ENCODE measurements at places on chromosomes 12 and 14. TPM values are rescaled to one million over a fixed set of nuclear protein-coding genes. Genes with fewer than 3 reads are reported as not detected.

The PTCSC3 gene
- total RNA-seq, result not detected

GRCh38 chr12:83408146-83408545, 721.4 kb downstream of the TMTC2 start:
- DNase-seq, result no peak

DNA sequence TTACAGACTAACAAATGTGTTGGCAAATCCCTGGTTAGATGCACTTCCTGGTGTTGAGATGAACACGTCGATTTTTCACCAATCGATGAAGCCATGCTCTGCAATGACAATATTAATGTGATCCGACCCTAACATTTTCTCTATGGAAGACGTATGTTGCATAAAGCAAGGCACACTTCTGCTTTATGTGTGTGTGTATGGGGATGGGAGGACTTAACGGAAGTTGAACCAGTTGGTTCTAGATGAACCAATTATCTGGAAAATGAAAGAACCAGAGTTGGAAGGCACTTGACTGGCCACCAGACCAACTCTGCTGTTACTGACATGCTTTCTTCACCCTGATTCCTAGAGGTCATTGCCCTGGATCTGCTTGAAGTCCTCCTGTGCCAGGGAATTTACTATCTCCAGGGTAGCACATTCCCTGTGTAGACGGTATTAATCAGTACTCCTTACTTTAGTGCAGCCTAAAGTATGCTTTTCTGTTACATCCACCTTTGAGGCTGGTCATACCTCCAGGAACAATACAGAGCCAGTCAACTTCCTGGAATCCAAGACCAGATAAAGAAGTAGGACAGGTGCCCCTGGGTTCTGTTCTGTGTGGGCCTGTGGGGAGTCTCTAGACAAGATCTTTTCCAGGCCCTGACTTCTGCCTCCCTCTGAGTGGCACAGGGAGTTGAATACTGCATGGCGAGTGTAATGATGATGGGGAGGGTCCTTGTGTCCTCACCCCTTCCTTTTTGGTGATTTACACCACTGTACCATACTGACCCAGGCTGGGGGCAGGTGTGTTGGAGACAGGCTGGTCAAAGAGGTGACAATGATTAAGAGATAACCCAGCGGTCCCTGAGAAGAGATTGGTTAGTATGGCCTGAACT, 4.1 kb downstream of the SDR39U1 start:
- DNase-seq, result no peak

The KRT74 gene
- not detected for total RNA-seq

DNA sequence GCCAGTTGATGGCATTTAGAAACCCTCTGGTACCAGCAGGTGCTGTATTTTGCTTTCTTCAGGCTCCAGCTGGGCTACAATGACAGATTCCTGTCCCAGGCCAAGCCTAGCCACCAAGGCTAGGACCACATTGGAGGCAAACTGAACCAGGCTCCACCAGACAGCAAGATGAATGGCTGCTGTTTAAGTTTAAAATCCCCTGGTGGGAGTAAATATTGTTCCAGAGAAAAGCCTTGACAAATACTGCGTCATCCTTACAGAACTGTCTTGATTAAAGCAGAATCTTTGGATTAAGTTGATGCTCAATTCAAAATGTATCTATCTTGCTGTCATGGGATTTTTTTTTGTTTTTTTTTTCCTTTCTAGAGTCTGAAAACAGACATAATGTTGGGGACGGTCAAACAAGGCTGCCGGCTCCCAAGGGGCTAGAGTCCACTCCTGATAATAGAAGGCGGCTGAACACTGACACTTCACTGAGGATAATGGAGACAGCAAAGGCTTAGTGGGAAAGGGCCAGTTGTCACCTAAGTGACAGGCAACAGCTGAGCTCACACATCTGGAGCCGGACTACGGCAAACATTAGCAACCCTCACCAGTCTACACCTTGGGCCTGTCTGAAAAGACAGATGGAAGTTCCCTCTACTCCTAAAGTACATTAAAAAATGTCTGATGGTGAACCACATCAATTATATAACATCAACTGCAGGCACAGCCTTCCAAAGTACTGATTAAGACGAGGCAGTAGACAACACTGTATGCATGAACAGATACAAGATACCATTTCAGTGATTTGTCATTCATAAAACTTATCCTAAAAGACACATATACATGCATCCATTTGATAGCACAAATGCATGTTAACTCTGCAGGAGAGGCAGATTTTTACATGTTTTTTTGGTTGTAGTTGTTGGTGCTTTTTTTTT, 1.7 kb downstream of the PRICKLE1 start:
- no peak for DNase-seq

All from urinary bladder (tissue), 4 donors.